Stimulated activated CD4-positive, alpha-beta T cell treated with anti-CD3 and anti-CD28 coated beads, Interleukin-15, amount 100 ng/mL, for 1 hour (primary cell): ENCODE measurements at places on chromosomes 3 and 15.

- no peak for DNase-seq
Observed at GRCh38 chr3:33681667-33682066, 36.4 kb downstream of the CLASP2 start.

DNA sequence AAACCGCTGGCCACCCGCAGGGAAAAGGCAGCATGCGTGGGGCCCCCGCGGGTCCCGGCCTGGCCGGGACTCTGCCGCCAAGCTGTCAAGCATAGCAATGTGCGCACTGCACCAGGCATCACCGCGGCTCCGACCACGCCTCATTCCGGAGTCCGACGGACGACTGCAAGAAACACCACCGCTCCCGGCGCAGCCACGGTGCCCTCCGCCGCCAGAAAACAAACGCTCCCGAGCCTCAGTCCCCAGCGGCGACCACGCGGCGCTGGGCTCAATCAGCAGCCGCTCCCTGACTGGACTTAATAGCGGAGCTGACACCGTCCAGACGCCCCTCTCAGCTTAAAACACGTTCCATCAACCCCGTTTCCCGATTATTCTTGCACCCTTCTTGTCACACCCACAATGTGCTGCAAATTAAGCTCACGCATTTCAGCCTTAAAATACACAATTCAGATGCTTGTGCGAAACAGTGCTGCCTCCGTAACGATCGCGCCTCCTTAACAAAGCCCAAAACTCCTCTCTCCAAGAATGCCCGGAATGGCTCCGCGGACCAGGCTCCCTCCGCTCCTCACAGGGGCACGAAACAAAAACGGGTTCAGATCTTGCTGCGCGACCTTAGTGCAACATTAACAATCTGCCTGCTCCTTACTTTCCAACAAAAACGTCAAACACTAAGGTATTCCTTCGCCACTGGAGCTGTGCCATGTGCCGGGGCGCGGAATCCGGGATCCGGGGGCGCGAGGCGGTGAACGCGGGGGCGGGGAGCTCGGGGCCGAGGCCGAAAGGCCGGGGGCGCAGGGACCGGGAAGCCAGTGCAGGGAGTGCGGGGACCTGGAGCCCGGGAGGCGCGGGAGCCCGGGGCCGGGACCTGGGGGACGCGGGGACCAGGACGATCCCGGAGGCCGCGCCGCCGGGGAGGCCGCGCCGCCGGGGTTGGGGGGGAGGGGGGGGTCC, 655 bp downstream of the CYFIP1 start:
- no peak for DNase-seq

- DNase-seq = no peak
Observed at GRCh38 chr15:28116521-28117431, 17.7 kb upstream of the OCA2 start.

GRCh38 chr3:153070511-153070868, 91.5 kb upstream of the RAP2B start:
- no peak for DNase-seq

DNA sequence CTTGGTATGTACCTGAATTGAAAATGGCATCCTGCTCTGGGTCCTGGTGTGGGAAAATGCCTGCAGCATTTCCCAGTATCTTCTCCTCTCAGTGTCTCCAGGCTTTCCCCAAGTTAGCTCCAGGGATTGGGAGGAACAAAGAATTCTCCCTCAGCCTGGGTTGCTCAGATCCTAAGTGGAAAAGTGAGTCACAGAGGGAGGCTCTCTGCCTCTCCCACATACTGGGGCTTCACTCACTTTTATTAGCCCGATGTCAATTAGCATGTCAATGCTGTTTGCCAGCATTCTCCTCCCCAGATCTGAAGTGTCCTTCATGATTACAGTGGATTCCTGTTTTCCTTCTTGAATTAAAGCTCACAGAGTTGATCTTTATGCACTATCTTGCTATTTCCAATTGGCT, 655.0 kb downstream of the EPHA3 start:
- no peak for DNase-seq

- DNase-seq = no peak
Observed at GRCh38 chr15:87961851-87962420, 294.6 kb downstream of the NTRK3 start.

DNA sequence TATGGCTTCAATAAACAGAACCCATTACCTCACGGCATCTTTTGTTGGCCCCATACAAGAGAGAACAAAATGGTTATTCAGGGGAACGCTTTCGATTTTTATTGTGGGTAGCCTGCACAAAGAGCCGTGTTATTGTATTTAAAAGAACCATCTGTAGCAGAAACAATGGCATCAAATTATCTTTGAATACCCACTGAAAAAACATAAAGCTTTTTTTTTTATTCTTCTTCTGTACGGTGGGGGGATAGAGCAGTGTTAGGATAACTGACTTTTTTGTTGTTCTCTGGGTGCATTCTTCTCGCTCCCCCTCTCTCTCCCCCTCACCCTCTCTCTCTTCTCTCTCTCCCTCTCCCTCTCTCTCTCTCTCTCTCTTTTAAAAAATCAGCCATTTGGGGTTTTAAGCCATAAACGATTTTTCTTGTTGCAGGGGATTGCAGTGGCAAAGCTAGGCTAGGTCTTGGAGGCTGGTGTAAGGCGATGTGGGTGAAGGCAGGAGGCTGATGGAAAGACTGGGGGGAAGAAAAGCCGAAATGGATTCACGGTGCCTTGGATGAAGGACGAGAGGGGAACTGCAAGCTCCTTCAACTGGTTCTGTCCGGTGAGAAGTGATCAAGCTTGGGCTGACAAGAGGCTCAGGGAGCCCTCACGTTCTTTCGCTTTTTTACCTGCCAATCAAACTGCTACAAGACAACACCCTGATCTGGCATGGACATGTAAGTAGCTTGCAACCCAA, 12.4 kb upstream of the SOX2 start:
- DNase-seq = no peak

GRCh38 chr3:48268936-48269561, 28.1 kb downstream of the ZNF589 start:
- no peak for DNase-seq

- DNase-seq = no peak
Observed at GRCh38 chr3:11312166-11312565, 40.0 kb downstream of the ATG7 start.

DNA sequence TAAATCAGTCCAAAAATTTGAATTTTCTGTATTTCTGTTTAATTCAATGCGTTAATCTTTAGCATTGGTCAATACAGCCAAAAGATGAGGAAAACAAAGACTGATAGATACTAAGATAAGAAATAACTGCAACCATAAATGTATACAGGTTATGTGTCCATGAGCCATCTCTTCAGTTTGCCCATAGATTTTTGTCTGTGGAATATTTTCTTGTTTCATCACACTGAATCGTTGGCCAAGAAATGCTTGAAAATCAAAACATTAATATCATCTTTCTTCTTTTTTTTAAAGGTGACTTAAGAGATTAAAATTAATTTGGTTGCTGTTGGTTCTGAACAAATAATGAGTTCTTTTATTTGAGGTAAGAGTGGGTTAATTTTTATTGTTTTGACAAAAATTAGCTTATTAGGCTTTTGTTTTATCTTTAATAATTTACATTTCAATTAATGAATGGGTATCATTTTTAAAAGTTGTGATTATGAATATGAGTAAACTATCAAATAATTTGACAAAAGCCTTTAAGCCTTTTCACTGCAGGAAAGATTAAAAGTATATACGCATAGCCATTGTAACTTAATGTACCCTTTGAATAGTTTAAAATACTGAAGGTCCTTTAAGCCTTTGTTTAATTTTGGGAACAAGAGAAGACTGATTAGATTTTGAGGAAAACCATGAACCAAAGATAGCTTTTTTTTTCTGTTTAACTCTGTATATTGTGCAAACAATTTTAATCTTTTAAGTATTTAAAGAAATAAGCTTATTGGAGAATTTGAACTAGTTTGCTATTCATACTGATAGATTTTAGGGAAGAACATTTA, 14.7 kb upstream of the CHD2 start:
- no peak for DNase-seq

DNA sequence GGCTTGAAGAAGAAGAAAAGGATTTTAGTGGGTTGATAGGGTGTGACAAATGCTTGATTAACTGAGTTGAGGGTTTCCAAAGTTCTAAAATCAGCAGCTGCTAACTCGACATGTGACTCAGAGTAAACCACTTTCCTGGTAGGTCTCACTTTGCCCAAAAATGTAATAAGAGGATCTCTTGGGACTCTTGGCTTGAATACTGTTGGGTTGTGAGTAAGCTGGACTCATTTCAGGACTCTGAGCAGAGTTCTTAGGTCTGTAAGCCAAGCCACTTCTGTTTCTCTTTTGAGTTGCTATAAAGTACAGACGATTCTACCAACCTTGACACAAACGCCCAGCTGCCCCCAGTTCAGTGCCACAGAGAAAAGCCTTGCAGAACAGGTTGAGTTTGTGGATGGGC, 241.1 kb downstream of the ZNF621 start:
- no peak for DNase-seq
